Sigmoid colon (tissue), 7 donors: ENCODE measurements at places on chromosomes 2 and 18. TPM values are rescaled to one million over a fixed set of nuclear protein-coding genes. Genes with fewer than 3 reads are reported as not detected.

DNA sequence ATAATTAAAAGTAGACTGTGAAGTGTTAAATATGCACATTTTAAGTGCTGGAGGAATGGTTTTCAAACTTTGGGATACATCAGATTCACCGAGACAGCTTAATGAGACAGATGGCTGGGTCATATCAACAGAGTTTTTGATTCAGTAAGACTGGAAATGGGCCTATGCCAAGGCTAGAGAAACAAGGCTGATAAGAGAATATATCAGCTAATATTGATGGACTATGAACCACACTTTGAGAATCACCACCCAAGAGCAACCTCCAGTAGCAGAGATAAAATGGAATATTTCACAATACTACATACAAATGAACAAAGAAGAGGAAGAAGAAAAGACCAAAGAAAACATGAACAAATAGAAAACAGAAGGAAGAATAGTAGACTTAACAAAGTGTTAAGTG is 450.2 kb upstream of the KLHL29 start:
- no peaks in the 10 kb centered on the region for H3K27me3 ChIP-seq
- H3K4me3 ChIP-seq, result no peak overlapping the region
- H3K36me3 ChIP-seq, result no peaks in the 10 kb centered on the region
- no peak for DNase-seq
- H3K4me1 ChIP-seq, result no peaks in the 10 kb centered on the region

DNA sequence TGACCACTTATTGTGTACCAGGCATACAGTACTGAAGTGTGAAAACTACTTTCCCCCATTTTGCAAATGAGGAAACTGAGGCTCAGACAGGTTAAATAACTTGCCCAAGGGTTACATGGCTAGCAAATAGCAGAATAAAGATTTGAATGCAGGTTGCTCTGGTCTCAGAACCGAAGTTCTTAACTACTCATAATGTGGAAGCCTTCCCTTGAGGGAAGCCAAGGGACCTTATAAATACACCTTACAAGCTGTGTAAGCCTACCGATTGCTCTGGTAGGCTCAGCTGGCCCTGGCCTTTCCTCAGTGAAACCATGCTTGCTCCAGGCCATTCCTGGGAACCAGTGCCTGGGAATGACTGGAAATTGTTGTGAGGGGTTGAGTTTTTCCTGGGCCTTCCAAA is 114.6 kb upstream of the CDCA7 start:
- H3K27me3 ChIP-seq, result no peaks in the 10 kb centered on the region
- no peaks in the 10 kb centered on the region for H3K4me1 ChIP-seq
- no peak for DNase-seq
- no peak overlapping the region for H3K27ac ChIP-seq
- peaks cover 7% of the 10 kb centered on the region for H3K36me3 ChIP-seq

The CCDC68 gene
- total RNA-seq, result 5.5 TPM

The SLC14A1 gene
- total RNA-seq, result 2.1 TPM

DNA sequence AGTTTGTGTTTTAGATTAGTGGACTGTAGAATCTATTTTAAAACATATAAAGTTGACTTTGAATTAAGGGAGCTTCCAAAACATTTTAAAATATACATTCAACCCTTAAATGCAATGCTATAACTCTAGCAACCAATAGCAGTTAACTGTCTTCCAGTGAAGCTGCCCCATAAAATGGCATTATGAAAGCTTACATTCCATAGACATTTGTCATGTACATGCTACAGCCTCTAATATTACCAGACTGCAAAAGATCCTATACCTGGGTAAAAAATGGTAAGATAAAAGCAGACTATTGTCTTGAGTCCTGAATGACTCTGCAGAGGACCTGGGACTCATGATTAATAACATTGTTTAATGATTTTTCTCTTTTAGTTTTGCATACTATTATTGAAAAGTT is 489.4 kb downstream of the LRP1B start:
- H3K27me3 ChIP-seq, result no peaks in the 10 kb centered on the region
- H3K27ac ChIP-seq, result no peak overlapping the region
- DNase-seq, result no peak
- H3K36me3 ChIP-seq, result no peaks in the 10 kb centered on the region
- H3K4me3 ChIP-seq, result no peak overlapping the region
- H3K4me1 ChIP-seq, result no peaks in the 10 kb centered on the region

The ERBB4 gene
- 0.33 TPM for total RNA-seq

DNA sequence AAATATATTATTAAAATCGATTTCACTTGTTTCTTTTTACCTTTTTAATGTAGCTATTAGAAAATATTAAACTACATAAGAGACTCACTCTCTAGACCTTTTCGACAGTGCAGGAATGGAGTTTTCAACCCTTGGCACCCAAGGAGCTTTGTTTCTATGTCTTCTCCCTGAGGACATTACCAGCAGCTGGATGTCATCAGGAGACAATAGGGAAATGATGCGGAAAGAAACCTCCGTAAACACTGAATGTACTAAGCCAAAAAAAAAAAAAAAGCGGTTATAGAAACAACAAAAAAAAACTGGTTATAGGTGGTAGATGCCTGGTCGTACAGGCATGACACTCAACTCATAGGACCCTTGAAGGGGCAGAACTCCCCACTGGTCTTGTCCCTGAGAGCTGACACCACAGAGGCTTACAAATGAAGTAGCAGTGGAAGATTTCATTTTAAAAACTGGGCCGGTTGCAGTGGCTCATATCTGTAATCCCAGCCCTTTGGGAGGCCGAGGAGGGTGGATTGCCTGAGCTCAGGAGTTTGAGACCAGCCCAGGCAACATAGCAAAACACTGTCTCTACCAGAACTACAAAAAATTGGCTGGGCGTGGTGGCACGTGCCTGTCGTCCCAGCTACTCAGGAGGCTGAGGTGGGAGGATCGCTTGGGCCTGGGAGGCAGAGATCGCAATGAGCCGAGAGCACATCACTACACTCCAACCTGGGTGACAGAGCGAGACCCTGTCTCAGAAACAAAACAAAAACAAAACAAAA is 23.8 kb downstream of the THAP4 start:
- H3K4me3 ChIP-seq, result no peak overlapping the region
- no peaks in the 10 kb centered on the region for H3K4me1 ChIP-seq
- H3K27ac ChIP-seq, result peak overlapping the region; percentile 44

The CD207 gene
- total RNA-seq, result 0.71 TPM

DNA sequence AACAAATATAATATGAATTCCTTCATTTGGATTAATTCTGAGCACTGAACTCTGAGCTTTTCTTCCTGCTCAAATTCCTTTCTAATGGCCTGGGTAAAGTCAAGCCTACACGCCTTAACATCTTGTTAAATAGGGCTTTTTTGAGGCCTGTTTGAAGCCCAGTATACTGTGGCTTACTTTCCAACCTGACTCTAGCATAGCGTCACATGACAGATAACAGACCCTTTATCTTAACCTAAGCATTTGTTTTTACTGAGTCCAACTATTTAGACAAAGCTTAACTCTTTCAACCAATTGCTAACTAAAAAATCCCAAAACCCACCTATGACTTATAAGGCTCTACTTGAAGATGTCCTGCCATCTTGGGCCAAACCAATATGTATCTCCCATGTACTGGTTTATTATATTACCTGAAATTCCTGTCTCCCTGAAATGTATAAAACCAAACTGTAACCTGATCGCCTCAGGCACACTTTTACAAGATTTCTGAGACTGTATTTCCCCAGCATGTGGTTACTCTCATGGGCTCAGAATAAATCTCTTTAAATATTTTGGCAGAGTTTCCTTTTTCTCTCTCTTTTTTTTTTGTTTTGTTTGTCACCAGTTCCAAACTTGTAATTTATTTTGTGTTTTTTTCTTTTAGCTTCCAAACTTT is 271.1 kb upstream of the VWC2L start:
- H3K4me3 ChIP-seq, result no peak overlapping the region
- DNase-seq, result no peak
- peaks cover 7% of the 10 kb centered on the region for H3K4me1 ChIP-seq

- H3K4me1 ChIP-seq, result no peaks in the 10 kb centered on the region
- no peak overlapping the region for H3K4me3 ChIP-seq
- H3K36me3 ChIP-seq, result no peaks in the 10 kb centered on the region
- no peak overlapping the region for H3K27ac ChIP-seq
- no peaks in the 10 kb centered on the region for H3K27me3 ChIP-seq
- no peak for DNase-seq
Observed at GRCh38 chr2:38262069-38262871, 114.8 kb downstream of the ATL2 start.

The AMER3 gene
- not detected for total RNA-seq

DNA sequence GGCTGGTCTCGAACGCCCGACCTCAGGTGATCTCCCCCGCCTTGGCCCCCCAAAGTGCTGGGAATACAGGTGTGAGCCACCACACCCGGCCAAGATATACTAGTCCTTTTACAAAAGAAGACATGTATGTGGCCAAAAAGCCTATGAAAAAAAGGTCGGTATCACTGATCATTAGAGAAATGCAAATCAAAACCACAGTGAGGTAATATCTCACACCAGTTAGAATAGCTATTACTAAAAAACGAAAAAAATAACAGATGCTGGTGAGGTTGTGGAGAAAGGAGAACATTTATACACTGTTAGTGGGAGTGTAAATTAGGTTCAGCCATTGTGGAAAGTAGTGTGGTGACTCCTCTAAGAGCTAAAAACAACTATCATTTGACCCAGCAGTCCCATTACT is 26.4 kb downstream of the KLHL23 start:
- no peak overlapping the region for H3K4me3 ChIP-seq
- no peak overlapping the region for H3K27ac ChIP-seq
- H3K4me1 ChIP-seq, result no peaks in the 10 kb centered on the region
- no peaks in the 10 kb centered on the region for H3K27me3 ChIP-seq
- H3K36me3 ChIP-seq, result no peaks in the 10 kb centered on the region
- DNase-seq, result no peak

DNA sequence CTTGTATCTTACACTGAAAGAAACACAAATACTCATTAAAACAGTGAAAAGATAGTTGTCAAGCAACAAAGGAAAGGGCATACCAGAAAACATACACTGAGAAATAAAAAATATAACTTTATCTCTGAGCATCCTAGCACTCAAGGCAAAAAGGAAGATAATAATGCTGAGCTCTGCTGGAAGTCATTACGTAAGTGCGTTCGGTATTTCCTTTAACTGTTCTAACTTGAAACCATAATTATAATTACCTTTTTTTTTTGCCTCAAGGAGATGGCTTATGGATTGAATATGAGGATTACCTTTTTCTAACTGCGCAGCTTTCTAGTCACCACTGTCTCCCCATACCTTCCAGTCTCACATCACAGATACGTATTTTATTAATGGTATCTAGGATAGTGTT is 308.1 kb downstream of the GBX2 start:
- H3K4me1 ChIP-seq, result no peaks in the 10 kb centered on the region
- H3K27me3 ChIP-seq, result no peaks in the 10 kb centered on the region
- H3K36me3 ChIP-seq, result no peaks in the 10 kb centered on the region
- no peak for DNase-seq

- no peaks in the 10 kb centered on the region for H3K27me3 ChIP-seq
- H3K4me1 ChIP-seq, result no peaks in the 10 kb centered on the region
- no peak for DNase-seq
- H3K27ac ChIP-seq, result no peak overlapping the region
- H3K36me3 ChIP-seq, result no peaks in the 10 kb centered on the region
Observed at GRCh38 chr2:172440795-172441194, 13.4 kb downstream of the ITGA6 start.

The UGT1A6 gene
- not detected for total RNA-seq
